Activated T-helper 1 cell treated with anti-CD3 and anti-CD28 coated beads, Interleukin-12 subunit alpha, Interleukin-12 subunit beta, Interleukin-2, Interleukin-4 antibody, amounts not matched to agents 30 ng/mL and 10 ng/mL and 1 ng/mL, durations not matched to agents 14 hours and 24 hours and 36 hours (primary cell): ENCODE measurements at places on chromosomes 12 and 14. TPM values are rescaled to one million over a fixed set of nuclear protein-coding genes. Genes with fewer than 3 reads are reported as not detected.

DNA sequence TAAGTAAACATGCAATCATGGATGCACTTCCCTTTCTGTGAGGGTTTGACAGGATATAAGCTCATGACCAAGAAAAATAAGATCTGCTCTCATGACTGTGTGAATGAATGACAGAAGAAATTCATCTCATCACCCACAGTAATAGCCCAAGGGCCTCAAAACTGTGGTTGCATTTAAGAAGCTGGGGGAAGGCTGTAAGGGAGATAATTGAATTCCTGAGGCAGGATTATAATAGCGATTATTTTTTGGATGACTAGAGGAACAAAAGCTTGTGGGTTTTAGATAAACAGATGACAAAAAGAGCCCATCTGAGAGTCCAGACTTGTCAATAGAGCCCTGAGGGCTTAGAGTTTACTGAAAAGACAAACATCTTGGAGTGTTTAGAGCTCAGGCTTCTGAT lies 161.2 kb downstream of the NTF3 start:
- H3K4me1 ChIP-seq: no peaks in the 10 kb centered on the region
- no peak overlapping the region for H3K4me3 ChIP-seq
- H3K27ac ChIP-seq: no peak overlapping the region
- no peak for DNase-seq

- DNase-seq: no peak
- H3K27me3 ChIP-seq: peaks cover 2% of the 10 kb centered on the region
- H3K4me3 ChIP-seq: no peak overlapping the region
- H3K36me3 ChIP-seq: no peaks in the 10 kb centered on the region
- no peak overlapping the region for H3K27ac ChIP-seq
These were observed 67.7 kb downstream of the TSPAN11 start for GRCh38 chr12:30994274-30994673.

Gene C12orf54
- not detected in 2 replicates for total RNA-seq

DNA sequence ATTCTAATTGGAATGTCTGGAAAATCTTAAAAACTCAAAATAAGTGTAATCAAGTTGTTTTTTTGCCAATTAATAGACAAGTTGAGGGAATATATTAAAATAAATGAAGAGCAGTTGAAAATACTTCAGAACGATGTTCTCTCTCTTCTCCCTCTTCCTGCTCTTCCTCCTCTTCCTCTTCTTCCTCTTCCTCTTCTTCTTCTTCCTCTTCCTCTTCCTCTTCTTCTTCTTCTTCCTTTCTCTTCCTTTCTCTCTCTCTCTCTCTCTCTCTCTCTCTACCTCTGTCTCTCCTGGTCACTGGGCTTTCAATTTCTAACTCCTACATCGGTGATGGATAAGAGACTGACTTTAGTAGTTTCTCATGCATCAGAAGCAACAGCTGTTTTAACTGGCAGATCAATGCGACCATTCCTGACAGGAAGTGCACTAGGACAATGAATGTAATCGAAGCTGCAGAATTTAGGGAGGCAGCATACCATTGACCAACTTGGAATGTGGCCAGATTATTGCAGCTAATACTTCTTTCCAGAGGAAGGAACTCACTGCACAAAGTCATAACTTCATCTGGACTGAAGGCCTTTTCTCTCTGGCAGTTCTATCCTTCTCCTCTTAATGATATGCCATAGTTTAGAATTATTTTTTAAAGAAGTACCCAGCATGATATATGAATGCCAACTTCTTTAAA lies 13.8 kb upstream of the TMTC2 start:
- H3K27ac ChIP-seq: no peak overlapping the region
- no peaks in the 10 kb centered on the region for H3K4me1 ChIP-seq
- no peak for DNase-seq
- no peak overlapping the region for H3K4me3 ChIP-seq
- H3K36me3 ChIP-seq: no peaks in the 10 kb centered on the region

DNA sequence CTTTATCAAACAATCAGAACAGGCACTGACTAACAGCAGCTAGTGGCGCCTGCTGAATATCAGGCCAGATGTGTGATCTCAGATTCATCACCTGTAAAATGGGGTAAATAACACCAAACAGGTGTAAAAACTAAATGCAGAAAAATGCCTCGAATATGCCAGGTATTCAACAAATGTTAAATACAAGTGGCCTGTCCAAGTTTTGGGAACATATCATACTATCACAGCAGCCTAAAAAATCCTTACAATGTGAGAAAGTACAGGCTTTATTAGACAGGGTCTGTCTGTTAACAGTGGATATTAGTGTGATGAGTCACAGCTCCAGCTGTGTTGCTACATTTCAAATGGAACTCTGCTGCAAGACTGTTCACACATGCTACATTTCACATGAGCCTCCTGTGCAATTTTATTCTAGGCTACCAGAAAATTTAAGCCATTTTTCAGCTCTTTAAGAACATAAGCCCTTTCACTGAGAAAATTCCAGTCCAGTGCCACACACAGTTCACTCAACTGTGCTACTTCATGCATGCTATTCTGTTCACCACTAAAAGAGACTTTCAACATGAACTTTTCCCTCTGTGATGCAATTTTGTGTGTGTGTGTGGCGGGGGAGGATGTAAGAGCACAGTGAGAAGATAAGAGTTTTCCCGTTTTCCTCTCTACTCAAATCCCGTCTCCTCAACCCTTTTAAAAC lies 56.7 kb downstream of the MSRB3 start:
- no peak overlapping the region for H3K4me3 ChIP-seq
- H3K4me1 ChIP-seq: no peaks in the 10 kb centered on the region
- H3K36me3 ChIP-seq: no peaks in the 10 kb centered on the region
- H3K27ac ChIP-seq: no peak overlapping the region
